ENCODE measurements at places on chromosomes 12 and 14.
A peak's percentile ranks its signal among the peaks of the same experiment; 100 is the strongest.

- DNase-seq = no peak
Measured at GRCh38 chr14:79571366-79571765, 639.9 kb downstream of the DIO2 start.

- peak; percentile 45 for DNase-seq
Measured at GRCh38 chr12:51752234-51752889, 96.2 kb downstream of the FIGNL2 start.

DNA sequence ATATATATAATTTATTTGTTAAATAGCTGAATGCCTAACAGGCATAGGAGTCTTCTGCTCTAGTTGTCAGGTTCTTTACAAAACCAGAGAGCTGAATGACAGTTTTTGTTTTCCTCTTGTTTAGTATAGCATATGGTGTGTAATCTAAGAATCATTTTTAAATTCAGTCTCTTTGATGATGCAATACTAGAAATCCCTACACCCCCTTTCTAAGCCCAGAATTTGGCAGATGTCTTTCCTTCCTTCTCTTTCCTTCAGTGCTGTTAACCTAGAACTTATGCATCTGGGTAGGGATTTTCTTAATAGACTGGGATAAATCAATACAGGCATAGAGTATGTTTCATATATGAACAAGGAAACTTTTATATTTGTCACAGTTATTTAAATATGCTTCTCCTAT is 198.1 kb downstream of the KCNH5 start:
- no peak for DNase-seq

DNA sequence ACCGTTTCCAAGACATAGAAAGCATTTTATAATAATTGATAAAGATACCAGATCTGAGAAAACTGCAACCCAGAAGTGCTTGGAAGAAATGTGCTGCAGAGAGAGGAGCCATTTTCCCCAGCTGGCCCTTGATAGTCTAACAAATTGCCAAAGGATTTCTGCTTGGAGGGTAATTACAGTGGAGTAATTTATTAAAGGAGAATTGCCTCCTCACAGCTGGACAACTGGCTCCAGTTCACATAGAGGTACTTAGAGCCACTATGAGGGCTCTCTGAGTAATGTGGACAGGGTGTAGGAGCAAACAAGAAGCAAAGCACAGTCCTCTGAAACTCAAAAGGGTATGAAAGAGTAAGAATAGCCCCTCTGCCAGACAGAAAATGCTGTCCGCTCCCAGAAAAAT is 335.6 kb downstream of the SYT1 start:
- no peak for DNase-seq

DNA sequence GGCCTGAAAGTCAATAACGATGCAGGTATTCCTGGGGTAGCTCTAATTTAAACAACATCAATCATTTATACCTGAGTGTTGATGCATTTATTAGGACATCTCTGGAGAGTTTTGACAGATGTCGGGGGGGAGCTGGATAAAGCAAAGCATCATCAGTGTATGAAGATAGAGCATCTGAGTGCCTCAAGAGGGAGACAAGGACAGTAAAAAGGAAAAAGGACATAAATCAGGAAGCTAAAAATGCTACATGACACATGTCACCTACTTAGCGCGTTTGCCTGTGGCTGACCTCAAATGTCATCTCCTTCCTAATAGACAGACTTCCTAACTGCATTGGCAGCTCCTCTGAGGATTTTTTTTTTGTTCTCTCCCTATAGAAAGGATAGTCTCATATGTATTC is 259.5 kb upstream of the PKP2 start:
- DNase-seq = no peak

DNA sequence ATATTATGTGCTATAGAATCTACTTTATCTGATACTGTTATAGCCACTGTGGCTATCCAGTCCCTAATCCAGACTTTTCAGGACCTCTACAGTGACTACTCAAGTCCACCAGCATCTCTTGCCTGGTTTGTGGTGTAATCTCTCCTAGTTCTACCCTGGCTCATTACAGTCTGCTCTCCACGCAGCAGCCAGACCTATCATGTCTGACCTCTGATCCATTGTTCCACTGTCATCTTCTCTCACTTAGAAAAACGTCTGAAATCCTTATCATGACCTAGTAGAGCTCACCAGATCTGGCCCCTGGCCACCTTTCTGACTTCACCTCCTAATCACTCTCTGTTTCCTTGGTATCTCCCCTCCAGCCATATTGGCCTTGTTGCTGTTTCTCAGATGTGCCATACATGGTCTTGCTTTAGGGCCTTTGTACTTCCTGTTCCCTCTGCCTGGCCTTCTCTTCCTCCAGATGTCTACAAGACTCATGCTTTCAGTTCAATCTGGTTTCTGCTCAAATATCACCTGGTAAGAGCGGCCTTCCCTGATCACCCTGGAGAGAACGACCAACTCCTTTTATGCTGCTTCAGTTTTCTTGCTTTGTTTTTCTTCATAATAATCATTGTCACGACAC is 475.5 kb downstream of the AACS start:
- no peak for DNase-seq

DNA sequence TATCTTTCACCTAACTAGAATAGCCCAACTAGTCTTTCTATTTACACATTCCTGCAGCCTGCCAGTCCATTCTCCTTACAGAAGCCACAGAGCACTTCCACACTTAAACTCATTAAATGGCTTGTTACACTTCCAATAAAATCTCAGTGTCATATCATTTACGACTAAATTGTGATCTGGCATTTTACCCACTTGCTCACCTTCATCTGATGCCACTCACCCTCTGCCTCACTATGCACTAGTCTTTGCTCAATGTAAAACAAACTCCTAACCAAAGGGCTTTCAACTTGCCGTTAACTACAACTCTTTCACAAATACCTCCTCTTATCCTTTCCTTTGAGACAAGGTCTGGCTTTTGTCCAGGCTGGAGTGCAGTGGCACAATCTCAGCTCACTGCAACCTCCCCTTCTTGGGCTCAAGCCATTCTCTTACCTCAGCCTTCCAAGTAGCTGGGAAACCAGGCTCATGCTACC is 24.1 kb downstream of the YAF2 start:
- DNase-seq = peak; percentile 67

DNA sequence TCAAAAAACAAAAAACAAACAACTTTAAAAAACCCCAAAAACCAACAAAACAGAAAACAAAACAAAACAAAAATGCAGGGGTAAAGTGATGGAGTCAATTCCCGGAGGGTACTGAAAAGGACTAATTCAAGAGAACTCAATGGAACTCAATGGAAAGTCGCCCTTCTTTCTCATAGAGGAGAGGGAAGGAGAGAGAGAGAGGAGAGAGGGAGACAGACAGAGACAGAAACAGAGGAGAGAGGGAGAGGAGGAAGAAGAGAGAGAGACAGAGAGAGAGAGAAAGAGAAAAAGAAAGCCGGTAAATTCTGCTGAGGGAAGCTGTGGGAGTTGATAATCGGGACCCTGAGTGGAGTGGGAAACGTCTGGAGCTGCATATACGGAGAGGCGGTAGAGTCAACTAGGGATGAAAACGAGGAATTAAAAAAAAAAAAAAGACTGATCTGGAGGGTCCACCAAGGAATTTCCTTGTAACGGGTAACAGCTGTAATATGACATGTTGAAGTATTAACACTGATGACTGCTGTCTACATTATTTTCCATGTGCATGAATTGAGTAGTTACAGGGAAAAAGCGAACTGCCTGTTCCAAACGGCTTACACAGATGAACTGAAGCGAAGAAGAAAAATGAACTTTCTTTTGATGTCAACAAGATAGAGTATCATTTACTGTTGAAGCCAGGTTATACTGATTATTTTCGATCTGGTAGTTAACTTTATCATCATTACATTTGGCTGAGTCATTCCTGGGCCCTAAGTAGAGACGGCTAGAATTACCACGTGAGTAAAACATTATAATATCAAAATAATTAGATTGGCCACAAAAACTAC is 934 bp upstream of the ZC2HC1C start:
- DNase-seq = no peak

- no peak for DNase-seq
Measured at GRCh38 chr14:45136399-45136798, 669 bp downstream of the FANCM start.

DNA sequence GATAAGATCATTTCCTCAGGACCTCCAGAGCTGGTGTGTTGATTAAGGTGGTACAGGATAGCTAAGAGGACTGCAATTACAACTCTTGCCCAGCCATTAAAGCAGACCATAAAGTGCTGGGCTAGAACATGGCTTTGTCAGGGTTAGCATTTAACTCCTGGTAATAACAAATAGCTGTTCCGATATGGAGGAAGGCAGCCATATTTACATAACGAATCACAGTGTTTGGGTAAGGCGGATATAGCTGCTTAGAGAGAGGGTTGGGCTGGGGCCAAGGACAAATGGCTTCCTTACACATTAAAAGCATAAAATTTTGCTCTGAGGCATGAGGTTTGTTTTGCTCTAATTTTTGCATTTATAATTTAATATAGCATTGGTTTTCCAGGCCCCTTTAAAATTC is 297.7 kb upstream of the DDHD1 start:
- peak; percentile 53 for DNase-seq

DNA sequence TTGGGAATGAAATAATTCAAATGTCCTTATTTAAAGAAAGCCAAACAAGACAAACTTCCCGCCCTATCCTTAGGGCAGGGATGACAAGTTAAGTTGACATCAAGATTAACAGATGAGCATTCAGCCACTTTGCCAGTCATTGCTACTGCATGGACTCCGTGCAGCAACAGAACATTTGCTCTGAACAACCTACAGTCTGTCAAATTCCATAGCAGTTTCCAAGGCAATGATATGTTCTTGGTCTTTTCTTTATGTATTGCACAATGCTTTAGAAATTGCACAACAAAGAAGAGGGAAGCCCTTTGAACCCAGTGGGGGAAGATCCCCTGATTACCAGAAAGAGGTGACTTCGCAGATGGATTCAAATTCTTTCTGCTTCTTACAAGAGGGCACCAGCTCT is 269.8 kb downstream of the BCAT1 start:
- DNase-seq = no peak

GRCh38 chr12:93176610-93177126 is 201.1 kb upstream of the NUDT4 start:
- no peak for DNase-seq

DNA sequence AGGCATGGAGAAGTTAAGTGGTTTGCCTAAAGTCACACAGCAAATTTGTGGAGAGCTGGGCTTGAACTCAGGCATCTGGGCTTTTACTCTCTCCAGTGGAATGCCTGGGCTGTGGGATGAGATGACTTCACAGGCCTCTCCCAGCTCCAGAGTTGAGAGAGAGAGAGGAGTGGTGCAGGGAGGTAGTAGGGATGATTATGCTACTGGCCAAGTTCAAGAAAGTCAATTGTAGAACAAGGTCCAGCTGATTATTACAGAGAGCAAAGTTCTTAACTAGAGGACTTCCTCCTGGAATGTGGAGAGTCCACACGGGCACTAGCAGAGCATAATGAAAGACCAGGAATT is 769 bp upstream of the EMP1 start:
- no peak for DNase-seq

- no peak for DNase-seq
Measured at GRCh38 chr12:31594681-31595080, 3.7 kb upstream of the DENND5B start.

- no peak for DNase-seq
Measured at GRCh38 chr14:102200690-102201352, 61.1 kb downstream of the WDR20 start.

DNA sequence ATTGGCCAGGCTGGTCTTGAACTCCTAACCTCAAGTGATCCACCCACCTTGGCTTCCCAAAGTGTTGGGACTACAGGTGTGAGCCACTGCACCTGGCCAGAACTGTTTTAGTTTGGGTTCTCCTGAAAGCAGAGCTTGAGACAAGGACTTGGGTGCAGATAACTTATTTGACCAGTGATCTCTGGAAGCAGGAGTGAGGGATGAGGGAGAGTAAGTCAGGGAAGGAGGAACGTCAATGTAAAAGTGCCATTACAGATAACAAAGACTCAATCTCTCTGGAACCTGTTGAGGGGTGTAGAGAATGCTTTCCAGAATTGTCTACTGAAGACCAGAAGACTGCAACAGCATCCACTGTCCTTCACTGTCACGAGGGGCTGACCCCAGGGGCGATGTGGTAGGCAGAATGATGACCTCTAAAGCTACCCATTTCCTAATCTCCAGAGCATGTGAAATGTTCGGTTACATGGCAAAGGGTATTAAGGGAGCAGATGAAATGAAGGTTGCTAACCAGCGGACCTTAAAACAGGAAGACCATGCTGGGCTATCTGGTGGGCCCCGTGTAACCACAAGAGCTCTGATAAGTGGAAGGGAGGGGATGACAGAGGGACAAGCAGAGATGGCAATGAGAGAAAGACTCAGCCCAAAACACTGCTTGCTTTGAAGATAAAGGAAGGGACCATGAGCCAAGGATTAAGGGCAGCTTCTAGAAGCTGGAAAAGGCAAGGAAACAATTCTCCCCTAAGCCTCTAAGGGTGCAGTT is 207.8 kb downstream of the RBM19 start:
- no peak for DNase-seq

DNA sequence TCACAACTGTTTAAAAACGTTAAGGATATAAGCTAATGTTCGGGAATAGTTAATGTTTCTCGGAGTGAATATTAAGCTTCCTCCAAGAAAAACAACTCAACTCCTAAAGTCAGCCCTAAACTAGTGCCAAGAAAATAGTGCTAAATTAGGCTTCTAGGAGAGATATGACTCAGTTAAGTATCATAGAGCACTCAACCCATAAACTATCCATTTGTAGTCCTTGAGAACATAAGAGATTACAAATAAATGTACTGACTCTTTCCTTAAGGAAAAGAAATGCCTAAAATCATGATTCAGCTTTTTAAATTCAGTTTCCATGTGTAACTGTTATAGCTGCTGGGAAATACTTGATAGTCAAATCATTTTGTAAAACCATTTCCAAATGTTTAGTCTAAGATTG is 117.1 kb downstream of the HMGA2 start:
- no peak for DNase-seq

- DNase-seq = no peak
Measured at GRCh38 chr14:95198320-95198719, 41.0 kb upstream of the DICER1 start.

DNA sequence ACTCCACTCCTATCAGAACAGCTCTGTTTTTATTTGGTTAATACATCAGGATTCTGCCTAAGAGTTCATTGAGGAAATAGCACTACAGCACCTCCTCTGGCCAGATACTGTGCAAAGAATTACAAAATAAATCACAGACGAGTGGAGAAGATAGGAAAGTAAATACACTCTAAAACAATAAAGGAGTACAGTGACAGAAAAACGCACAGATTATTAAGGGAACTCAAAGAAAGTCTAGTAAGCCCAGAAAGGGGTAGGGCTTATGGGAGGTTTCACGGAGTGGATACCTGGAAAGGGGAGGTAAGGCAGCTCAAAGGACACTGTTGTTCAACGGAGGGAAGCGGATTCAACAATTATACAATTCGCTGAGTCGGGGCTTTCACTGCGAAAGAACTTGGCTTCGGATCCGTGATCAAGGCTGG is 5.5 kb downstream of the OR10AD1 start:
- DNase-seq = no peak

GRCh38 chr12:45183246-45183645 is 32.6 kb upstream of the ANO6 start:
- DNase-seq = no peak

DNA sequence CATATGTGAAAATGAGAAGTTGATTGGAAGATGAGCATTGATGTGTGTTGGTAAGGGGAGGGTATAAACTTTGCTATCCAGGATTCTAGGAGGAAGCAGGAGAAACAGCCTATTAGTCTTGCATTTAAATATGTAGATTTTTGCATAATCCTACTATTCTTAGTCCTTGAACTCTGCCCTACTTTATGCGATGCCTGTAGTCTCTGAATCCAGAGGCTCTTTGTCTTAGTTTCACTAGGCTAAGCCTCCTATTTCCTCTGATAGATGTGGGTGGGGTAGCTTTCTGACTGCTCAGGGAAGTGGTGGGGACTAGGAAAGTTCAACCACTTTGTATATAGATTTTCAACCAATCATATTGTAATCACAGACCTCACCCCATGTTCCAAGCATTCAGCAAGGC is 49.5 kb upstream of the KCNC2 start:
- DNase-seq = no peak
